ENCODE measurements at places on chromosomes 7 and 10.
A peak's percentile ranks its signal among the peaks of the same experiment; 100 is the strongest.

DNA sequence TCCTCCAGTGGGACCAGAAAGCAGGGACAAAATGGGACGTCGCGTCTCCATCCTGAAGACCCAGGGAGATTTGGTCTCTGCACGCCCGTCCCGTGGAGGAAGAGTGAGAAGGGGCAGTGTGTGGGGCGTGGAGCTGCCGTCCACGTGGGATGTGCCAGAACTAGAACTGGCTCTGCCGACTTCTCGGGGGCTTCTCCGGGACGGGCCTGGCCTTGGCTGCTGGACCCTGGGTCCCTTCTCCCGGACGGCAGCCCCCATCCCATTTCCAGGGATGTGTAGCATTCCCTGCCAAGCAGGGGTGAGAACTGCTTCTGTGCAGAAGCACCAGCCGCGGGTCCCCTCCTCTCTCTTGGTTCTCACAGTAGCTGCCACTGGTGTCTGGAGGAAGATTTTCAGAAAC is 18.8 kb upstream of the DPYSL4 start:
- no peak for DNase-seq

GRCh38 chr10:53771701-53772100 is 999.1 kb upstream of the MBL2 start:
- no peak for DNase-seq

DNA sequence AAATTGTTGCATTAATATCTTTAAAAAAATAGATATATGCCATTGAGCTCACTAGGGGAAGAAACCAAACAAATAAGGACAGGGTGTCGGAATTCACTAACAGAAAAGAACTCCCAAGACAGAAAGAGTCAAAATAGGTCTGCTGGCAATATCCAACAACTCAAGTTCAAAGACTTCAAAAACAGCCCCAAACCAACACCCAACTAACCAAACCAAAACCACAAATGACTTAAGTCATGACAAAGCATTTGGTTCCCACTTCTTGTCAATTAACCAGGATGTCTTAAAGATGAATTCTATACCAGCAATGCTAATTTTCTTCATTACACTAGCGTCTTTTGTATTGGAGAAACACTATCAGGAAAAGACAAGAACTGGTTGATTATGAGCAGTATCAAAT is 249.0 kb upstream of the PLXNA4 start:
- no peak for DNase-seq

DNA sequence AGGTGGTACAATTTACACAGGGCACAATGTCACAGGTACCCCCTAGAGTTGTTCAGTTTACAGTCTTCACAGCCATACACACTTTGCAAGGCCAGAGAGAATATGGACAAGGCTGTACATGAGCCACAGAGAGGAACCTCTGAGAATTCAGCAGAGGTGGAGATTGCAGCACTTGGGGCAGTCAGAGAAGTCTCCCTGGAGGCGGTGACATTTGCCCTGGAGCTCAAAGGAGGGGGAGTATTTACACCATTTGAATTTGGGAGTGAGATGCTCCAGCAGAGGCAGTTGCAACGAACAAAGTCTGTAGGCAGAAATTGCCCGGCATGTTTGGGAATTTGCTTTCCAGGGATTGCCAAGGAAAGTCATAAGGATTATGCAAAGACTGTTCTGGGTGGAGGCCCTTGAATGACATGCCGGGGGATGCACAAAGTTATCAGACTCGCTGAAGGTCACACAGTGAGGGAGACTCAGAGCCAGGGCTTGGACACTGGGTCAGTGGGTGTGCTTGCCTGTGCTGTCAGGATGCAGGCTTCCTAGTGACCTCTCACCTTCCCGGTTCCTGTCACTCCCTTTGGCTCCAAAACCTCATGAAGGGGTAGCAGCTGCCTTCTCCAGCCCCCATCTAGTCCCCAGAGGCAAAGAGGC is 160.7 kb upstream of the PCBD1 start:
- no peak for DNase-seq

DNA sequence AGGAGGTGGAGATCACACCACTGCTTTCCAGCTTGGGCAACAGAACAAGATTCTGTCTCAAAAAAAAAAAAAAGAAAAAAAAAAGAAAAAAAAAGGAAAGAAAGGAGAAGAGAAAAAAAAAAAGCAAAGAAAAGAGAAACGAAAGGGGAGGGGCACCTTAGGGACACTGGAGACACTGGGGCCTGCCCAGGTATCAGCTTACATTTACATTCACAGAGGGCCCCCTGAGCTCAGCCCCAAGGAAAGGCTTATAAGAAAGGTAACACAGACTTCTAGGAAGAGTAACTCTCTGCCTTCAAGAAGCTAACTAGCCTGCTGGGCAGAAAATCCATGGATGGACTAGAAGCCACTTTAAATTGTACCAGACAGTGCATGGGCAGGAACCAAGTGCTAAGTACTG is 108.8 kb downstream of the NPY start:
- DNase-seq: no peak

GRCh38 chr10:112775892-112776674 is 174.0 kb upstream of the TCF7L2 start:
- DNase-seq: peak; percentile 18

GRCh38 chr10:114683162-114683561 is 25.1 kb upstream of the ABLIM1 start:
- no peak for DNase-seq

DNA sequence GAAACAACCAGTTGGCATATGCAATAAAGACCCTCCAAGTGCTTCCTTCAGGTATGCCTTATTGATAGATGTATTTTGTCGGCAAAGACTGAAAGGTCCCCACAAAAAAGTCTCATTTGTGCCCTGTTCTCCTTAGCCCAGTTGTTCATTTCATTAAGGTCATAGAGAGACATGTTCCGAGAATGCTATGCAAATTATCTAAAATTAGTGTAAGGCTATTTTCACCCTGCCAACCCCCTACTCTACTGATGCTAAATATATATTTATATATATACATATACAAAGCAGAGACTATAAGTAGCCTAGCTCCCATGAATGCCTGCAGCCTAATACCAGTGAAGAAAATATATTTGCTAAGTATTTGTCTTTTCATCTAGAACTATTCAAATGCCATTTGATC is 96.7 kb upstream of the ADO start:
- DNase-seq: no peak

DNA sequence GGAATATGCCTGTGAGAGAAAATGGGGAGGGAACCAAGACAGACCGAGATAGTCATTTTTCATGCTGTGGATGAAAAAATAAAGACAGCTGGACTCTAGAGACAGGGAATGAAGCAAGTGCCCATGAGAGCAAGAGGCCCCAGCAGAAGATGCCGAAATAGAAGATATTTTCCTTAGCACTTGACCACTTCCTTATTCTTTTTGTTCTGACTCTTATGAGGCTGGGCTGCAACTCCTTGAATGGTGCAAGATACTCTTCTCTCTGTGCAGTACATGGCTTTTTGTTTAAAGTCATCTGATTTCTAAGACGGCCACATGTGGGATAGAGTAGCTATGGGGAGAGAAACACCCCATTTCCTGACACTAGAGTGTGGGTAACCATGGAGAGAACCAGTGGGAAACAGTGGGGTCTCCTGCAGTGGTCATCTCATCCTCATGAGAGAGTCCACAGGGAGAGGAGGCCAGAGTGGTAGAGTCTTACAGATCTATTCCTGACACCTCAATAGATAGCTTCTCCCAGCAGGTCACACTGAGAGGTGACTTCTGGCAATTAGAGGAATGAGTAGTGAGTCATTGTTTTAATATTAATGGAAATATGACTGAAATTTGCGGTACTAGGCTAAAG is 18.0 kb upstream of the VCL start:
- no peak for DNase-seq

GRCh38 chr10:126391192-126391885 is 3.1 kb upstream of the ADAM12 start:
- DNase-seq: no peak

GRCh38 chr7:157441023-157441399 is 104.2 kb downstream of the DNAJB6 start:
- no peak for DNase-seq

- DNase-seq: no peak
Observed at GRCh38 chr7:81110673-81111072, 191.8 kb upstream of the SEMA3C start.

DNA sequence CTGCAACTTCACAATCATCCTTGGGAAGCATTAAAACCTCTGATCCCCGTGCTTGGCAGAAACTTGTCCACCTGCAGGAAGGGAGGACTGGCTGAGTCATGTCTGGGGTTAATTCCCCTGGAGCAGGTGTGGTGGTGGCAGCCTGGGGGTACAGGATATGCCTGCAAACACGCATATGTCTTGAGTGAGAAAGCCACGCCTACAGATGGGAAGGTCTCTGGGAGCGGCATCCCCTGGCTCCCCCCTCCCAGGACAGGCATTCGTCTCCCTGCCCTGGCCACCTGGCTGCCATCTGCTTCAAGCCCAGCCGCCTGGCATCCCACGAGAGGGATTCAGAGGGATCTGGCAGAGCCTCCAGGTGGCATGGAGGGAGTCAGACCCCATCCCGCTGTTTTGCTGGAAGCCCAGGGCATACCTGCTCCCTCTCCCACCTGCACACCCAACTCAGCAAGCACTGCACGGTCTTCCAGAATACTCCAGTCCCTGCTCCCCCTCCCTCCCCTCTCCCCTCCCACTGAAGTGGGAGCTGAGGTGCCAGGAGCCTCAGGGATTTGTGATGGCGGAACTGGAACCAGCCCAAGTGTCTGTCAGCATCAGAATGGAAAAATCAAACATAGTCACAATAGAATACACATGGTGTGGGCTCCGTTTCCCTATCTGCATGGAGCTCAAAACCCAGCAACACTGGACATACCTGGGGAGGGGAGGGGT is 61.0 kb downstream of the CAMK2B start:
- DNase-seq: peak; percentile 91

- DNase-seq: no peak
Observed at GRCh38 chr7:159022238-159022993, 122.3 kb downstream of the VIPR2 start.

DNA sequence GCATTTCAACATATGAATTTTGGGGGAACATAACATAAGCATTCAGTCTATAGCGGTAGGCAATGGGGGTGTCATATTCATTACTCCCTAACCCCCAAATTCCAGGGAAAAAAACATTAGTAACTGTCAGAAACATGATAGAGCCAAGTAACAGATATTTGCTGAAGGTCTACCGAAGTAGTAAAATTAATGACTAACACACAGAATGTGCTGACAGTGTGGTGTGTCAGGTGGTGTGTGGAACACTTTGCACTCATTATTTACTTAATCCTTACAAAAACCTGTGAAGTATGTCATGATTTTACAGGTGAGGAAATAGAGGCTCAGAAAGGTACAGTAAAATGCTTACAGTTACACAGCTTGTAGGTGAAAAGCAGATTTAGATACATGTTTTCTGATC is 85.4 kb upstream of the RHOBTB1 start:
- DNase-seq: no peak

GRCh38 chr10:132239126-132240031 is 52.6 kb downstream of the DPYSL4 start:
- no peak for DNase-seq

DNA sequence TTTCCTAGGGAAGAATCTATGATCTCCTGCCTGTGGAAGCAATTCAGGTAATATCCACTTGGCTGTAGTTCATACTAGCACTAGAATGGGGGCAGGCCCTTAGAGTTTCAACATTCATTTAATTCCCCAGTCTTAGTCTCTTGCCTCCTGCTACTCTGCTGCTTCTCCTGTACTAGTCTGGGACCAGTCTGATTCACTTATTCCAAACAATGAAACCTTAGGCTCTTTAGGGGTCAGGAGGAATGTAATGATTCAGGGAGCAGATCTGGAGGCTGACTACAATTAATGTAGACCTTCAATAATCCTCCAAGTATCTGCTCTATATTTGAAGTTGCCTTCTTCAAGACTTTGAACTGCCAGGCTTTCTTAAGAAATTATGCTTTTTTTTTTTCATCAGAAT is 101.8 kb downstream of the GNAT3 start:
- no peak for DNase-seq

DNA sequence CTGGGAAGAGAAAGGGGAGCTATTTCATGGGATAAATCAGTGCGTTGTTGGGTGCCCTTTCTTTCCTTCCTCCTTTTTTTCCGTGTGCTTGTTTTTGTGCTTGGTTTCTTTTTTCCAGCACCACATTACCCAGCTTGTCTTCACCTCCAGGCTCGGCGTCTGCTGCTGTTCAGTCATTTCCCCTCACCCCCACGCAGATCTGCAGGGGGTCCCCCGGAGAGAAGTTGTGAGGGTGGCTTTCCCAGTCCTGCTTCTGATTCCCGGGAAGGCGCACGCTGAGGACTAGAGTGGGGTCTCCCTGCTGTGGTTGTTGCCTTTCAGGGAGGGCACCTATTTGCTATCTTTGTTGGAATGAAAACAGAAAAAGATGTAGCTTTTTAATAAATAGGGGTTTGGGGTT is 1.6 kb downstream of the CAMK1D start:
- no peak for DNase-seq

- DNase-seq: no peak
Observed at GRCh38 chr7:77235276-77235675, 35.7 kb upstream of the FGL2 start.

DNA sequence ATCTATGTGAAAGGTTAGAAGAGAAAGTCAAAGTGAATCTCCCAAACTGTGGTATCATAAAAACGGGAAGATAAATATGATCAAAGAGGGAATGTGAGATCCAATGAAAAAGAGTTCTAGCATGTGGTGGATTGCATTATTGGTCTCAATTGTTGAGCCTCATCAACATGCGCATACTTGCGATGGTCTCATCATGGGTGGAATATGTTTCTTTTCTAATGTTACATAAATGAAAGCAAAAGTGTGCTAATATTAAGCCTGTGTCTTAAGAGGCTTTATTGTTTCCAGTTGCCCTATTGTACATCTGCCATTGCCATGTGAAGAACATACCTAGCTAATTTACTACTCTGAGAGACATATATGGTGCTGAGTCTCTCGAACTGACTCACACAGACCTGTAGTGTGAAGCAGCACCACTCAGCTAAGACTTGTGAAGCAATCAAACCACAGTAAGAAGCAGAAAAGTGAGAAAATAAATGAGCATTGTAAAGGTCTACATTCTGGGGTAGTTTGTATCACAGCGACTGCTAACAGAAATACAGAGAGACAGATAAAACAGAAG is 645.5 kb upstream of the PCDH15 start:
- DNase-seq: no peak

- no peak for DNase-seq
Observed at GRCh38 chr7:4136501-4137110, 545.5 kb upstream of the FOXK1 start.

DNA sequence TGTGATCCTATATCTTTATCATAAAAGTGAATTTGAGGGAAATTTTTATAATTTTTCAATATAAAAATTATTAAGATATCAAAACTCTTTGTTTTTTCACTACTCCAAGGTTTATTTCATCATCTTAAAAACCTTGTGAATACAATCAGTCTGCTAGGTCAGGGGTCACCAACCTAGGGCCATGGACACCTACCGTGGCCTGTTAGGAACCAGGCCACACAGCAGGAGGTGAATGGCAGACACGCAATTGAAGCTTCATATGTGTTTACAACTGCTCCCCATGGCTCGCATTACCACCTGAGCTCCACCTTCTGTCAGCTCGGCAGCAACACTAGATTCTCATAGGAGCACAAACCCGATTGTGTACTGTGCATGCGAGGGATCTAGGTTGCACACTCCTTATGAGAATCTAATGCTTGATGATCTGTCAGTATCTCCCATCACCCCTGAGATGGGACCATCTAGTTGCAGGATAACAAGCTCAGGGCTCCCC is 271.2 kb upstream of the C7orf33 start:
- no peak for DNase-seq

GRCh38 chr7:92446869-92447344 is 375 bp upstream of the GATAD1 start:
- no peak for DNase-seq

GRCh38 chr10:29585488-29585976 is 49.2 kb downstream of the SVIL start:
- peak; percentile 42 for DNase-seq

- DNase-seq: no peak
Observed at GRCh38 chr7:158734861-158735260, 30.3 kb upstream of the NCAPG2 start.

All from COR-L47 (cell line).